ENCODE measurements at places on chromosomes 3 and 15.

DNA sequence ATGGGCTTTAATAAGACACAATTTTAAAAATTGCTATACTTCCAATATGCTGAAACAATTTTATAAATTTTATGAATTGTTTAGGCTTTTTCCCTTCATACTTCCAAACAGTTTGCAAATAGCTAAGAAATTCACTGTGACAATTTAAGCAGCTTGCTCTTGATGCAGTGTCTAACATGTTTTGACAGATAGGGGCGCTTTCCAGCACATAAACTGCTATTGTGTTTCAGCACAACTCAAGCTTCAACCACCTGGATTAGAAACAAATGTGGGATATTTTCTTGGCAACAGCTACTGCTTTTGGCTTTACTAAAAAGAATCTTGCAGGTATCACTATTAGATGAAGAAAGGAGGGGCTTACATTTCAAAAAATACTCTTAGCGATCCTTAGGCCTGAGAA, 565.8 kb upstream of the DPPA4 start:
- DNase-seq, result no peak

GRCh38 chr15:63089260-63090043, 32.2 kb upstream of the LACTB start:
- DNase-seq, result no peak

DNA sequence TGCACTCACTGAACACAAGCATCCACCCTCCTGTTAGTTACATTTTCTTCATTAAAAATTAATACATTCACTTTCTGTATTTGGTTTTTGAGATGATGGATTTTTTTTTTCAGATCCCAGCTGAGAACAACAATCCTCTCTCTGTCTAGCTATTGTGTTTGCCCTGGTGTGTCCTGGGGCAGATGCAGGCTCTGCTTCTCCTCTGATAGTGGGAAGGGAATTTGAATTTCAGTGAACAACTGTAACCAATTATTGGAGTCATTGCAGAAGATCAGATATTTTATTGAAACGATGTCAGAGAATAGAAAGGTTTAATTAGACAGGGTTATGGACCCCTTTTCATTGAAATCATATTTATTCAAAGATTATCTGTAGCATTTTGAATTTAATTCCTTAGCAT, 33.1 kb upstream of the RYR3 start:
- no peak for DNase-seq

GRCh38 chr3:187902936-187903335, 157.7 kb upstream of the BCL6 start:
- DNase-seq, result no peak

GRCh38 chr3:129052675-129053074, 7.9 kb upstream of the GP9 start:
- peak; percentile 84 for DNase-seq

DNA sequence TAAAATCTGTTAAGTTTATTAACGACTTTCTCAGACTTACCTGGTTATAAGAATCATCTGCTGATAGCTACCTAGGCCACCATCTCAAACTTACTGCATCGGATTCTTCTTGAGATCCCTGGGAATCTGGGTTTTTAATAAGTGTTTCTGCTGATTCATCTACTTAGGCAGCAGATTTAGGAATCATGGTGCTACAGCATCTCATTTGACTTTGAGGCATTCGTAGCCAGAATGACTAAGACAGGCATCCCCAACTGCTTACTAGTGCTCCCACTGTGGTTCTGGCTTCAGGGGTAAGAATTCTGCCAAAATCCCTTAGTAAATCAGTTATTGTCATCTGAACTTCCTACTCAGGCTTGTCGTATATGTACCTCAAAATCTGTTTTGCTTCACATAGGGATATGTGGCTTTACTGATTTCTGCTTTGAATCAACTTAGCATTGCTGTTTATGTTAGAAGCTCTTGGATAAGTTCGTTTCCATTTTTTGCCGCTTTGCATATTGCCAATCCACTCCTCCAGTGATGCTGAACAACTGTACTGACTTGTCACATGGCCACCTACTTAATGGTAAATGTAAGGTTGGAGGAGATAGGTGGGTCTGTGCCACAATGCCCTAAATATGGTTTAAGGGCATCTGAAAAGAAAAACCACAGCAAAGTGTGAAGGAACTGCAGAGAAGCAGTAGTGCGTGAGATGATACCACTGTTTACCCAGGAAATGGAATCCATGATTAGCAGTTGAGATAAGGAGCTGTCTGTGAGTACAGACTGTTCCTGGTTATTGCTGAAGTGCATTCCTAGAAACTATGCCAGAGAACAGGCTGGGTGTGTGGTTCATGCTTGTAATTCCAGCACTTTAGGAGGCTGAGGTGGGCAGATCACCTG, 60.3 kb downstream of the MAP6D1 start:
- peak; percentile 7 for DNase-seq

DNA sequence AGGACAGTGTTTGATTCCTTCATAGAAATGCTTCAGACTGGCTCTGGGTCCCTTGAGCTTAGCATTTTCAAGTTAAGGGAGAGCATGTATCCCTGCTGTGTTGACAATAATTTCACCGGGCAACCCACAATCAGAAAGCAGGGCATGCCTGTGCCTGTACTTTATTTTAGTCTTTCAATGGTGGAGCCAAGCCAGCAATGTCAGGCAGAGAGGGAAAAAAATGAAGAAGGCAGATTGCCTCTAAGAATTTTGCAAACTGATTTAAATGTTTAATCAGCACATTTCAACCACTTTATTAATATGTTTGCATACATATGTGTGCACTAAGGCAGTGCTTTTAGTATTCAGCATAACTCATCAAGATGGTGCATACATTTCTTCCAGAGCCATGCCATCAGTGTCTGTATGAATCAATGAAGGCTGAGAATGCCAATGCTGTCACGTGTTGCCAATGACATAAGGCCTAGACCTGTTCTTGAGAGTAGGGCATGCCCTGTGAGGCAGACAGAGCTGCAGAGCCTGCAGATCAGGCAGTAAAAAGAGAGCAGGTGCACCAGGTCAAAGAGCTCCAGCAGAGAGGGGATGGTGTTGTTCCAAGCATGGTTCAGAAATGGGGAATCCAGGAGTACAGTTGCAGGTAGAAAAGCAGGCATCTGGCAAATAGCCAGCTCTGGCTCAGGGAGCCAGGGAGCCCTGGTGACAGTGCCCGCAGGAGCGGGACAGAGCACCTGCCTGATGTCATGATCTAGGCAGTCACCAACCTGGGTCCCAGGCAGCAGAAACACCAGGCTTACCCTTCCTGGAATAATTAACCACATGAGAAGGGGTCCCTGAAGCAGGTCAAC, 508.5 kb downstream of the GABRG3 start:
- DNase-seq, result no peak

DNA sequence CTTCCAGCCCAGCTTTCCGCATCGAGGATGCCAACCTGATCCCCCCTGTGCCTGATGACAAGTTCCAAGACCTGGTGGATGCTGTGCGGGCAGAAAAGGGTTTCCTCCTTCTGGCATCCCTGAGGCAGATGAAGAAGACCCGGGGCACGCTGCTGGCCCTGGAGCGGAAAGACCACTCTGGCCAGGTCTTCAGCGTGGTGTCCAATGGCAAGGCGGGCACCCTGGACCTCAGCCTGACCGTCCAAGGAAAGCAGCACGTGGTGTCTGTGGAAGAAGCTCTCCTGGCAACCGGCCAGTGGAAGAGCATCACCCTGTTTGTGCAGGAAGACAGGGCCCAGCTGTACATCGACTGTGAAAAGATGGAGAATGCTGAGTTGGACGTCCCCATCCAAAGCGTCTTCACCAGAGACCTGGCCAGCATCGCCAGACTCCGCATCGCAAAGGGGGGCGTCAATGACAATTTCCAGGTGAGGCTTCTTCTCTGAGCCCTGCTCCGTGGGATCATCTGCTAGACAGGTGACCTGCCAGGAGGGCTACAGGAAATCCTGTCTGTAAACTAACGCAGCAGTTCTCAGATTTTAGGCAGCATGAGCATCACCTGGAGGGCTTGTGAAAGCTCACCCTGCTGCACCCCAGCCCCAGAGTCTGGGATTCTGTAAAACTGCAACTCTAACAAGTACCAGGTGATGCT, 1.6 kb downstream of the THBS1 start:
- no peak for DNase-seq

- no peak for DNase-seq
Observed at GRCh38 chr3:53192608-53193007, 31.6 kb downstream of the PRKCD start.

GRCh38 chr15:29074045-29074444, 188.3 kb downstream of the APBA2 start:
- no peak for DNase-seq

- DNase-seq, result peak; percentile 97
Observed at GRCh38 chr3:136752422-136753325, 496 bp upstream of the STAG1 start.

GRCh38 chr15:65917407-65917756, 48.1 kb downstream of the RAB11A start:
- no peak for DNase-seq

DNA sequence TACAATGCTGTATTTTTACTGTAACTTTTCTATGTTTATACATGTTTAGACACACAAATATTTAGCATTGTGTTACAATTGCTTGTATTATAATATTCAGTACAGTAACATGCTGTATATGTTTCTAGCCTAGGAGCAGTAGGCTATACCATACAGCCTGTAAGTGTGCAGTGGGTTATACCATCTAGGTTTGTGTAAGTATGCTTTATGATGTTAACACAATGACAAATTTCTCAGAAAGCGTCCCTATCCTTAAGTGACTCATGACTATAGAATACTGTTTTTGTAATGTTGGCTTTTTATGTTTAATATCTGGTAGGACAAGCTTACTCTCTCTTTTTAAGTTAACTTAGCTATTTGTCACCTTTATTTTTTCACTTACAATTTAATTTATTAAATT, 127.5 kb upstream of the THRB start:
- DNase-seq, result peak; percentile 6

DNA sequence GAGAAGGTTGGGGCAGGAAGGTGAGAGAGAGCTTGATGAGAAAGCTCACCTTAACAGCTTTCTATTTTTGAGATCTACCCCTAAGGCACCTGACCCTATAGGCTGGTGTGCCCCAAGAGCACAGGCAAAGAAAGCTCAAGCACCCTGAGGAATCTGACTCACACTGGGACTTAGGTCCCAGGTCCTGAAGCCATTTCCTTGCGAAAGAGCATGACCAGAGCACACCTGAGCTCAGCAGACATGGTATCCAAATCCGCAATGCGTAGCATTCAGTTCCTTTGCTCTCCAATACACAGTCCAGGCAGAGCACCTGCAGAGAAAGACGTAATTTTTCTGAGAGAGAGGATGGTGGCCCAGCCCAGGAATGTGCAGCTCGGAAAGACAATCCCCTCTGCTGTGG, 112.1 kb upstream of the LPP start:
- DNase-seq, result no peak

DNA sequence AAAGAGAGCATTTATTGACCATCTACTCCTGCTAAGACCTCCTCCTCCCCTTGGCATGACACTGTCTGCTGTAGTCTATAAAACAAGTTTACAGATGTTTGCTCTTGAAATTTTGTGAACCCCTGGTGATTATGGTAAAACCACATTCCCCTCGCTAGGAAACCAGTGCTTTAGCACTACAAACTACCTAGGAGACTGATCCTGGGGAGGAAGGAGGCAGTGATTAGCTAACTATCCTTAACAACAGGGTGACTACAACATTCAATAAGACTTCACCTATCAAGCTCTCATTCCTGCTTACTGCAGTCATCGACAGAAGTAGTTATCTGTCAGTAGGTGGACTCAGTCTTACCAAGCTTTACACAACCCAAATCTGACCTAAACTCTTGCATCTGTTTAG, 371.3 kb downstream of the TUSC7 start:
- no peak for DNase-seq

DNA sequence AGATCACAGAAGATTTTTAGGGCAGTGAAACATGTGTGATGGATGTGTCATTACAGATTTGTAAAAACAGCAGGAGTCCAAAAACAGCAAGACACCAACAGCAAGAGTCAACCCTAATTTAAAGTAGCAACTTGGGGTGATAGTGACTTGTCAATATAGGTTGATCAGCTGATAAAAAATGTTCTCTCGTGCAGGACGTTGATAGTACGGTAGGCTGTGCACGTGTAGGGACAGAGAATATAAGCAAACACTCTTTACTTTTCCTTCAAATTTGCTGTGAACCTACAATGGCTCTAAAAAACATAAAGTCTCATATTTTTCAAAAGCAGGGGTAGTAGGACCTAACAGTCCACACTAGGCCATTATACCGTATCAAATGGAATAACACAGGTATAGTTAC, 120.8 kb downstream of the STAG1 start:
- DNase-seq, result no peak

Data from hematopoietic multipotent progenitor cell treated with erythropoietin and hydrocortisone succinate and interleukin-3 and kit ligand, for 8 days (in vitro differentiated cells).